Left ventricle myocardium superior (tissue), 1 donor: ENCODE measurements at places on chromosomes 12 and 14.

- DNase-seq = no peak
Measured at GRCh38 chr12:54266852-54267251, 13.1 kb downstream of the CBX5 start.

GRCh38 chr12:50103767-50104321 is at the start of gene GPD1:
TSS of gene GPD1 (plus strand) at chr12:50104008. CDS start at chr12:50104051, 43 bp downstream.
- peak; percentile 85 for DNase-seq

DNA sequence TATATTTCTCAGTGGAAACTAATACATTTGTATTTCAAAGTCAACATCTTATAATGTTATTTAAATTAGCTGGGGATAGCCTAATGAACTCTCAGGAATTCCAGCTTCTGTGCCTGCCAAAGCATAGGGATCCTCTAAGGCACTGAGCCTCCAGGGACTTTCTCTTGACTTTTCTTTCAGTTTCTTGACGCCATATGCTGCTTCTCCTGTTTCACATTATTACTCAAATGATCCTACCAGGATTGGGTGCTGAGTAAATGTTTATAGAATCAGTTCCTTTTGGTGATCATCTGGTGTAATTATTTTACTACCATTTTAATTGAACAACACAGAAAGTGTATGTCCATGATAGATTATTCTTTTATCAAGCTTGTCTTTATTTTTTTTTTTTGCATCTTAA is 7.9 kb downstream of the METTL25 start:
- no peak for DNase-seq

DNA sequence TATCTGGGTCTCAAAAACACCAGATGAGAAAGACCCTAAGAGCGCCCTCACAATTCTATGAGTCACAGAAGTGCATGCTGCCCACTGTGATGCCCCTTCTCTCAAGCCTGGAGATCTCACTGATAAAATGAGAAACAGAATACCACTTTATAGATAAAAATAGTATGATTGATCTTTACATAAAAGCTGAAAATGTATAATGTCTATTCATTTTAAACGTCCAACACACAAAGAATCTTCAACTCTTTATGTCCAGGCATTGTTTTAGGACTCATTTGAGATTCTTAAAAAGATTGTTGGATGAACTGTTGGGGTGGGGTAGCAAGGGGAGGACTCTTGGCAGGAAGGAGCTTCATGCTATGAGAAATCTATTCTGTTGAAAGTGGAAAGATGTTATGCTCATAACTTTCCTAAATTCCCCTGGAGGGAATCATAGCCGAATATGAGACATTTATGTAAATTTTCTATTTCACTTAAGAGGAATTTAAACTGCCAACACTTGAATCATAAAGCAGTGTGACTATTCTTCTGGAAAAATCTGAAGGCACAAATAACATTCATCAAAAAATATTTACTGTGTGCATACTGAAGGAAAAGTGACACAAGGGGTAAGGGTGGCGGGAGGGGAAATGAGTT is 174.6 kb downstream of the STXBP6 start:
- DNase-seq = no peak
